ENCODE measurements at places on chromosomes 1 and 21.

GRCh38 chr1:205335692-205336091 lies 14.1 kb upstream of the NUAK2 start:
- DNase-seq: no peak

DNA sequence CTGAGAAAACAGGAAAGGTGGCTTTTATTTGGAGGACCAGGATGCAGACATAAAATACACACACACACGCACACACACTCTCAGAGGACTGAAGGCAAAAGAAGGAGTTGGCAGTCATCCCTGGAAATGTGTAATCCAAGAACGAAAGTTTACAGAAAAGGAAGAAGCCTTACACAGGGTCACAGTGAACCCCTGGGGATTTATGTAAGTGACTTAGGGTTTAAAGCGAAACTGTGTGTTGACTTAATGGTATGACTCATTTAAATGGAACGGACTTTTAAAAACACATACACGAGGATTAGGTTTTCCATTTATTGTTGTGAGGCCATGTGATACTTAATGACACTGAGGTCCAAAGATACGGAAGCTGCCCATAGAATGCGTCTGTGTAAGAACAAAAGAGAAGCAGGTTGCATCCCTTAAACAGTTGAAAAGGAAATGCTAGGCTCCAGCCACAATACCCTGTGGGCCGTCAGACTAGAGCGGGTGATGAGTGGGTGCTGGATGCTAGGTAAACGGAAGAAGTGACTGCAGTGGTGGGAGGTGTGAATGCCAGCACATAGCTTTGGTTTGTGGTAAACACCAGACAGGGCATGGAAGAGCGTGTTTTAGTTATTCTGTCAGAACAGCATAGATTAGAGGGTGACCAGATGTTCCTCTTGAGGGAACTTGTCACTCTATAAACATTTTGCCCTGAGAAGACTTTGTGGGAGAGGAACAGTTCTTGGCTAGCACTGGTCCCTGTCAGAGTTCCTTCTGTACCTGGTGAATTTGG lies 21.6 kb upstream of the BCL10 start:
- DNase-seq: no peak

DNA sequence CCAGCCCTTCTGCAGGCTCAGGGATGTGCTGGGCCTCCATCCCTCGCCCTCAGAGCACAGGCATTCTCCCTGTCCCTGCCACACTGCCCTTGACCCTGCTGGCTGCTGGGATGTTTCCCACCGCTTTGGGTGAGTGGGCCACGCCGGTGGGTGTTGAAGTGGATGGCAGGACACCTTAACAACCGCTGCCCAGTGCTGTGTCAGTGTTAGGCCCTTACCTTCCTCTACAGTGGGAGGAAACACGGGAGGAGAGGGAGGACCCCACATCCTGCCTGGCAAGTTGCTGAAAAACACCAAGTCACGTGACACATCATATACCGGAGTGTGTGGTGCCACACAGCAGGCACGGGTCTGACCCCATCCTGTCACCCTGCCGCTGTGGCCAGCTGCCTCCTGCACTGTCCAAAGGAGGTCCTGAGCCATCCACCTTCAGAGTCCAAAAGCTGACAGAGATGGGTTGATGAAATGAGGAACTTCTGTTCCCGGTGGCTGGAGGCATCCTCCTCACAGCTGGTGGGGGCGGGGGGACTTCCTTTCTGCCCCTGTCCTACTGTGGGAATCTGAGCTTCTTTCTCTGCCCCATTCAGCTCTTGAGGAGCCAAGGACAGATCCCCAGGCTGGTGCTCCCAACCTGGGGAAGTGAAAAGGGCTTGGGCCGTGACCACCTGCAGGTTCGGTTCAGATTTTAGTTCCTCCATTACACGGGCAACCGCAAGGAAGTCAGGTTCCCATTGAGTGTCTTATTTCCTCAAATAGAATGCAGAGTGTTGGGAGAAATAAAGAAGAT lies 3.2 kb upstream of the THEMIS2 start:
- DNase-seq: no peak

DNA sequence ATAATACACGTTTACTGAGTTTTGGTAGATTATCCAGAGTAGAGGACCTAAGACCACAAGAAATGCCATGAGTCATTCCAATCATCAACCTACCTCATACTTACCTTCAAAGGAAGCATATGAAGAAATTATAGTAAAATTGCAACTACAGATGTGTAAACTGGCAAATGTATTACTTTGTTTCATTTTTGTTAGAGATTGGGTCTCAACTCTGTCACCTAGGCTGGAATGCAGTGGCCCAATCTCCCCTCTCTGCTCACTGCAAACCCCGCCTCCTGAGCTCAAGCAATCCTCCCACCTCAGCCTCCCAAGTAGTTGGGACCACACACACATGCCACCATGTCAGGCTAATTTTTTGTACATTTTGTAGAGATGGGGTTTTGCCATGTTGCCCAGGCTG lies 5.2 kb downstream of the TMCO1 start:
- no peak for DNase-seq

DNA sequence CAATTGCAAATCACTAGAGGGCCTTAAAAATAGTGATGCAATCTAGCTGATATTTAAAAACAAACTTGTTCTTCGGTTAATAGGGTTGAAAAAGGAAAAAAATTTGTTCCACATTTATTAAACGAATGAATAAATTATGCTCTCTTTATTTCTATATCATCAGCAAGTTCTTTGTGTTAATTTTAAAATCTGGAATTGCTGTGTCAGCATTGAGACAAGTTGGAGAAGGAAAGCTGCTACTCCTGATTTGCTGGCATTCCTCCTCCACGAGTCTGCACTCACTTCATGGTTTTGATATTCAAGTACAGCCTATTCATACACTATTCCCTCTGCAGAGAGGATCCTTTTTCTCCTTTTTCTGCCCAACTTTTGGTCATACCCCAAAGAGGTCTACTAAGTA lies 117.6 kb downstream of the MRPL39 start:
- DNase-seq: no peak

- DNase-seq: no peak
These were observed 42.4 kb upstream of the KCNA3 start for GRCh38 chr1:110717179-110717578.

- no peak for DNase-seq
These were observed 141.4 kb upstream of the ARHGEF16 start for GRCh38 chr1:3312898-3313575.

DNA sequence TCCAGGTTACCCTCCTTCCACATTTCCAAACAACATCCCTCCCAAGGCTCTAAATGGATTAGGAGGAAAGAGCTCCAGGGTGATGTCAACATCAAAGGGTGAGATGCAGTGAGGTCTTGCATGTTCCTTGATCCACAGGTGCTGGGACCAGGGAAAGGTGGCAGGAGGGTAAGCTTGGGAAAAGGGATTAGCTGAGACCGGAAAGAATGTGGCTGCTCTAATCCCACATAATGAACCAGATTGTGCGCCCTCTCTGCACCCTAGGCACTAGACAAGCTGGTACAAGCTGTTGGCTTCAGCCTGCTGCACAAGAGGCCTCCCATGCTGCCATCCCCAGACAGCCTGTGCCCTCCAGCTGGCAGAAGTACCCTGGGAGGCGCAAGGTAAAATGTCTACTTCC lies 34.9 kb downstream of the PLXNA2 start:
- DNase-seq: no peak

DNA sequence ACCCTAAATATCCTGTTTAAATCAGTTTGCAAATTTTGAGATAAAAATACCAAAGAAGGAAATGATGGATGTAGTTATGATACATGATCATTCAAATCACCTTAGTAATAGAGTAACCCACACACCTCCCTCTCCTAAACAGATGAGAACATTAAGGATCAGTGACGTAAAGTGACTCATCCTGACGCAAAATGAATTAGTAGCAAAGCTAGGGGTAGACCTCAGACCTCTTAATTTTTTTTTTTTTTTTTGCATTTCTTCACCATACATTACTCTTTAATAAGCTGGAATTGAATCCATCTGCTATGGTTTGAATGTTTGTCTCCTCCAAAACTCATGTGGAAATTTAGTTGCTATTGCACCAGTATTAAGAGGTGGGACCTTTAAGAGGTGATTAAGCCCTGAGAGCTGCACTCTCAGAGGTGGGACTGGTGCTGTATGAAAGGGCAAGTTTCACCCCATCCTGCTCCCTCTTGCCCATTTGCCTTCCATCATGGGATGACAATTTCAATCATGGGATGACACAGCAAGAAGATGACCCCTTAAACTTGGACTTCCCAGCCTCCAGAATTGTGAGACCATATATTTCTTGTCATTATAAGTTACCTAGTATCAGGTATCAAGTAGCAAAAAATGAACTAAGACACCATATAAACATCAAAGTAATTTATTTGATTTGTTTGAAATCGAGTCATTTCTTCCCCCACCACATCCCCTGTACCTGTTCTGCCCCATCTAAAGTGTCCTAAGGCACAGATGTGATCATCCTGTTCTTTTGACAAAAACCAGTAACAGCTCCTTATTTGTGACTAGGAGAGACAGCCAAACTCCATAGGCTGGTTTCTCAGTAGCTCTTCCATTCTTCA lies 114.6 kb upstream of the DUSP10 start:
- no peak for DNase-seq

GRCh38 chr1:243791586-243792267 lies 58.3 kb downstream of the AKT3 start:
- DNase-seq: no peak

DNA sequence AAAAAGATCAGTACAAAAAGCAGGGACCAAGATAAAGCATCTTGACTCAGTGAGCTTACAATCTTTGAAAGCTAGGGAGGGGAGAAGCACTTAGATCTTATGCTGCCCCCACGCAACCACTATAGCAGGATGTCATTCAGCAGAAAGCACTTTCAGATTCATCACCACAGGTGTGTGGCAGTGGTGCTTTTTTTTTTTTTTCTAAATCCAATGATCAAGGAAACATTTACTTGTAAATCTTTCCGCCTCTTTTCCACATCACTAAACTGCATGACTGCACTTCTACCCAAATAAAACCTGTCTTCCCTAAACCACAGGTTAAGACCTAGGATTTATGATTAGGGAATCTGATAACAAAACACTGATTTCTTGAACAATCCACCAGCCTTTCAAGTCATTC lies 154.8 kb downstream of the SLC45A1 start:
- no peak for DNase-seq

DNA sequence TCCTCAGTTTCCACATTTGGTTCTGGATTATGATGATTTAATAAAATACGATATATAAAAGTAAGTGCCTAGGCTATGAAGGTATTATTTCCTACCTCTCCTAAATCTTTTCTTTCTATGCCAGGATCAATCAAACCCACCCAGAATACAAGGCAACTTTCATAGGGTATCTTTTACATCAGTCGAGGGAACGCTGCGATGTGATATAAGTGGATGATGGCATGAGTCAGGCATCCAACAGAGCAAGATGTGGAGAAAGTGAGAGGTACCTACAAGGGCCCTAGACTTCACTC lies 781 bp downstream of the TTLL7 start:
- no peak for DNase-seq

DNA sequence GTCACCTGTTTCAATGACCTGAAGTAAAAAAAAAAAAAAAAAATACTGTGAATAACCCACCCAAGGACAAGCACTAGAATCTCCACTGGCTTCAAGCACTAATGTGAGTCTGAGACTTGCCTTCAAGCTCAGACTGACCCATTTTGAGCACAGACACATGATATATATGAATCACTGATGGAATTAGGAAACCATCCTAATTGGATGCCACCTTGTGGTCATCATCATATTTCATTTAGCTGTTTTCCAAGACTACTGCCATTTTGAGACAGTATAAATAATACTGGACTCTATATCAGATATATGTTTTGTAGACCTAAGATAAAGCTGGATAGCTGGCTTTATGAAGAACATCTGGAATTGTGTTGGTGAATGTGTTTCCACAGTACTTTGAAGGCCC lies 1232.0 kb downstream of the KCNT2 start:
- no peak for DNase-seq

DNA sequence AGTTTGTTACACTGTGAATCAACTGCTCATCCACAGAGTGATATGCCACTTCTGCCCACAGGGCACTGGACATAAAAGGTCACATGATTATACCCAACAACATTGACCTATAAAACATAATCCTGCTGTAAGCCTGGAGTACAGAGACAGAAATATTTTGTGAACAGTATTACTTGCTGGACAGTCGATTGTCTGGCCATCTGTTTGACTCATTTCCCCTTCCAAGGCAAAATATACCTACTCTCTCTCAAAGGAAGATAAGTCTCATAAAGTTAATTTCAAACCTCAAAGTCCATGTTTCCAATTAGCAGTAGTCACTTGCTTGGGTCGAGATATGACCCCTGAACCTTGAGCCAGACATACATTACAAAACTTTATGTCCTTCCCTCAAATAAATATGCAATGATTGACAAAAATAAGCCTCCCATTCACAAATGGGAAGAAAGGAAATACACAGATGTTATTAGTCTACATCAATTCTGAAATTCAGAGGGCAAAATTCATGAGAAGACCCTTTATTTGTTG lies 39.3 kb upstream of the RGS18 start:
- no peak for DNase-seq

- no peak for DNase-seq
These were observed 26.8 kb upstream of the CLSTN1 start for GRCh38 chr1:9850442-9851162.

GRCh38 chr1:6612641-6613360 lies 730 bp upstream of the PHF13 start:
- DNase-seq: no peak

DNA sequence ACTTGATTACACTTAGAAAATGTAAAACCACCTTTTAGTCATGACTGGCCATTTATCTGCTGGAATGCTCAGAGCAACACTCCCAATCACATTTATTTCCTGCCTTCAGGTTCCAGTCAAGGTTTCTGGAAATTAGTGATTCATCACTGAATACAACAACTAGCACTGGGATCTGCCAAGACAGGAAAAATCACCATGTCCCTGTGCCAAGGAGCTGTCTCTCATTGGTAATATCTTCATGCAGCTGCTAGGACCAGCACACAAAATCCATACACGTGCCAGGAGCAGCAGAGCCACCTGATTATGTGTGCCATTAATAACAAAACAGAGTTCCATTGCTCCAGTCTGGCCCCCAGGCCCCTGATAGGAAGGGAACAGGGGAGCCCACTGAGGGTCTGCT lies 194.6 kb downstream of the TNR start:
- no peak for DNase-seq

DNA sequence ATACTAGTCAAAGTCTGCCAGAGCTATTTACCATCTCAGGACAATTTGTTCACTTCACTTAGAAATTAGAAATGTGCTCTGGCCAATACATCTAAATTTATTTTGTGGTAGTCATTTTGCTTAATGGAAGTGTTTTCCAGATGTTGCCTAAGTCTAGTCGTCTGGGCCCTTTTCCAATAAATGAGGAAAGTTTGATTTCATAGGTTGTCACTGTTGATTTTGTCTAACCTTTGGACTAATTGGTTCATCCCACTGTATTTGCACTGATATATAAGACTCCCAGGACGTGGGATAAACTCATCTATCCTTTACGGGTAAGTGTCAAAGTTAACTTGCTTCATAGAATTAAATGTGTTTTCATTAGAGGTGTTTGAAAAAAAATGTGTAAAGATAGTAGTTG lies 79.1 kb downstream of the TPR start:
- DNase-seq: no peak

DNA sequence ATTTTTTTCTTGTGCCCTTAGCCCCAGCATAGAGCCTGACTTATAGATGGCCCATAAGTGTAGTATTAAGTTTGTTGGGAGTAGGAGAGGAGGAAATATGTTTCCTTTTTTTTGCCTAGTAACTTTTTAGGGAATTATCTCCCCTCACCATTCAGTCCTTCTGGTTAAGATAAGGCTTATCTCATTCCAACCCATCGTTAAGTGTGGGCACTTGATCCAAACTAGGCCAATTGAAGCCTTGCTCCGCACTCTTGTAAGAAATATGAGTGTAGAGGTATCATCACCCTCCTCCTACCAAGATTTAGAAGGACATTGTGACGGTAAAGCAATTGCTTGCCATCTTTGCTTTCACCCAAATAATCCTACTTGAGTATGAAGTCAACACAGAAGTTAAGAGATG lies 8.8 kb upstream of the FGGY start:
- no peak for DNase-seq
